ENCODE measurements at places on chromosomes 12 and 14.

GRCh38 chr14:63267171-63267570 lies 51.6 kb downstream of the GPHB5 start:
- DNase-seq: no peak

- DNase-seq: no peak
These were observed 202.6 kb upstream of the RASSF8 start for GRCh38 chr12:25755971-25756260.

DNA sequence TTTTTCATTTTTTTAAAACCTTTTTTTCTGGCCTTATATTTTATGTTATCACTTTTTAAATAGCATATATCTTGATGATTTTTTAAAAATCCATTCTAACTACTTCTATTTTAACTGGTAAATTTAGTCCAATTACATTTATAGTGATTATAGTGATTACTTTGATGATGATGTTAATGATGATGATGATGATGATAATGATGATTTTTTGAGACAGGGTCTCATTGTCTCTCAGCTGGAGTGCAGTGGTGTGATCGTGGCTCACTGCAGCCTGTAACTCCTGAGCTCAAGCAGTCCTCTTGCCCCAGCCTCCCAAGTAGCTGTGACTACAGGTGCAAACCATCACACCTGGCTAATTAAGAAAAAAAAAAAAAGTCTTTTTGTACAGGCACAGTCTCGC lies 27.1 kb downstream of the BRMS1L start:
- no peak for DNase-seq

DNA sequence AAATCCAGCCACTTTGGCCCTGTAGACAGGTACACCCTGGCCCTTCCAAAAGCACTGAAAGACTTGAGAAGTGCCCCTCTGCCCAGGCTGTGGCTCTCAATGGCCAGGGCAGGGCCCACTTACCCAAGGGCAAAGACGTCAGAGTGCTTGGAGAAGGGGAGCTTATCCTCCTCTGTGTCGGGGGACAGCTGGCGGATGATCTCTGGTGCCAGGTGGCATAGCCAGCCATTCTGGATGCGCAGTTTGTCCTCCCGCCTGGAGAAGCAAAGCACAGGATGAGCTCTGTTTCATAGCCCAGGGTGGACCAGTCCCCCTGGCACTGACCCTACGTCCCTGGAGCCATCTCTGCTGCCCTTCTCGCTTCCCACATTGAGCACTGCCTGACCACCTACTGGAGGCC lies 114.9 kb upstream of the NOS1 start:
- DNase-seq: no peak

GRCh38 chr14:55111122-55111708 lies 17.8 kb upstream of the LGALS3 start:
- no peak for DNase-seq

DNA sequence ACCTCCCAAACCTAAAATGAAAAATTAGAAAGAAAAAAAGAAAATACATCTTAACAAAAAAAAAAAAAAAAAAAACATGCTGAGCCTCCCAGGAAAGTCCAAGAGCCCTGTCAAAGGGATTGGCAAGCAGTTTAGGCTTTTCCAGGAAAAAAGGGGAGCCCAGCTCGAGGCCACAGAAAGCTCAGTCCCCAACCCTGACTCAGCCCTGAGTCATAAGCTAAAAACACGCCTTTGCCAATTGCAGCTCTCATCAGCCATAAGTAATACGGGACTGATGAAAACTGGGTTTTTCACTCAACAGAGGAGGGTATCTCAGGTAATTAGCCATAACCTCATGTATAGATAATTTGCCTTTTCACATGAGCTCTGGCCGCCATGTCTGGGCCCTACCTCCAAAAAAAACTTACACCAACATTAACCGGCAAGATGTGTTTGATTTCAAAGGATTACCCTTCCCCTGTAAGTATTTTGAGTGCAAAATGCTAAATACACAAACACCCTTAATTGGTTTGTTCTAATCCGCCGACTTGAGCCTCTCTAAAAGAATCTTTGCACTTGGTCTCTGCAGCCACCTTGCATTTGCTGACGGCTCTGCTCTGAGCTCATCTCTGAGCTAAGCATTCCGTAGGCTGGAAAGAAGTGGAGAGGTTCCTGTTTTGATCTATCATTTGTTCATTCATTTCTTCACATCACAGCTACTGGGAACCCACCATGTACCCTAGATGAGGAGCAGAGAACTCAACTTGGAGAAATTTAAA lies 319.2 kb downstream of the BCL11B start:
- peak; percentile 34 for DNase-seq

Data from activated naive CD4-positive, alpha-beta T cell treated with anti-CD3 and anti-CD28 coated beads for 36 hours (primary cell).